ENCODE measurements at places on chromosomes 7 and 10. TPM values are rescaled to one million over a fixed set of nuclear protein-coding genes. Genes with fewer than 3 reads are reported as not detected.

ADRB1 gene
- 0.64 TPM for polyA plus RNA-seq

GPR158 gene
- 0.33 TPM for polyA plus RNA-seq

NUDT13 gene
- polyA plus RNA-seq: 4.8 TPM

OLAH gene
- polyA plus RNA-seq: not detected

APBB1IP gene
- polyA plus RNA-seq: 3.3 TPM

DPP6 gene
- 7.8 TPM for polyA plus RNA-seq

ZNF22 gene
- polyA plus RNA-seq: 35.7 TPM

EBLN1 gene
- polyA plus RNA-seq: not detected

UCN3 gene
- 11.4 TPM for polyA plus RNA-seq

All from large intestine (tissue), 12 donors.